T-helper 9 cell (primary cell): ENCODE measurements at places on chromosomes 6 and 20.

GRCh38 chr6:85118233-85118632 is 331.6 kb upstream of the NT5E start:
- no peak for DNase-seq

- DNase-seq = no peak
Observed at GRCh38 chr20:44702776-44703175, 12.4 kb upstream of the CCN5 start.

DNA sequence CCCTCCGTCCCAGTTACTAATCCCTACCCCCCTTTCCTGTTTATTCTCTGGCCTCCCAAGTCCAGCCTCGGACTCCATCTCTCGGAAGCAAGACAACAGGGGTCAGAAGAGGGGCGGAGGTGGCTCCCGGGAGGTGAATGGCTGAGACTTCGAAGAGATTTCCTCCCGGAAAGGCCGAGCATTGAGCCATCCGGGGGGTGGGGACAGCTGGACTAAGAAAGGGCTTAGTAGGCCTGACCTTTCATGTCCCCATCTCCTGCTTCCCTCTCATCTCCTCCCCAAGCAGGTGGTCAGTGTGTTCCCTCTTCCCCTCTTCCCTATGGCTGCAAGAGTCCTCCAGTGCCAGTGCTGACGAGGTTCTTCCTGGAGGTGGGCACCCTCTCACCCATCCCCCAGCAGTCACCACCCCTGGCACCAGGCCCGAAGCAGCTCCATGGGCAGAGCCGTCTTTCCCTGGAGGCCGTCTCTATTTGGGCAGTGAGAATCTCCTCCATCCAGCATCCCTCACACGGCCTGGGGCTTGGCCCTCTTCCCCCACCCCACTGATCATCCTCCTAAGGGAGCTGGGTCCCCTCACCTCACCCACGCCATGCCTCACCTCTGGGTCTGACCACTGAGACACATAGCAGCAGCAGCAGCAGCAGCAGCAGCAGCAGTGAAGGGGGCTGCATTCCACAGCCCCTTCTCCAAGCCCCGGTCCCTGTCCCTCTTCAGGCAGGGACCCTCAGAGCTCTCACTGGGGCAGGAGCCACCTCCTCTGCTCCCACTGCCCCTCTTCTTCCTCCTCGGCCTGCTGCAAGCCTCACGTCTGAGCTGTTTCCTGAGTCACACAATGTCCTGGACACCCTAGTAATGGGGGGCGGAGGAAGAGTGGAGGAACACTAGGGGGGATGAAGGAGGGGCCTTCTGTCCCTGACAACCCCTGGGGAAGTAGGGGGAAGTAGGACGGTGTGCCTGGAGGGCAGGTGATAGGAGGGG is at the start of gene NOTCH4:
Gene NOTCH4 (minus strand): TSS at position 810 of the 978 bp plus-strand sequence. CDS start 139 bp downstream, at position 671.
- DNase-seq = no peak

- DNase-seq = no peak
Observed at GRCh38 chr20:50194831-50195523, 4.3 kb downstream of the CEBPB start.

DNA sequence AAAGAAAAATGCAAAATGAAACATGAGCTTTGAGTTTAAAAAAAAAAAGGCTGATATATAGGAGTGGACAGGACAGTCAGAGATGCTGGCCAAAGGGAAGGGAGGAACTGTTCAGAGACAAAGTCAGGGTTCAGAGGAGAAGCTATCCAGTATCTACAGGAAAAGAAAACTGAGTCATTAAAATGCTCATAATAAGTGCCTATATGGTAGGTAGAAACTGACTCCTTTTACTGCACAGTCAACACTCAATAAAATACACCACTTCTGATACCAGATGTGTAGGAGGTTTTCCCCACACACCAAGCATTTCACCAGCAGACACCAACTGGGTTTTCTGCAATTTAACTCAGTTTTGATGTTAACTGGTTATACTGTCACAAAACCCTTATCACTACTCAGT is 32.9 kb downstream of the FRK start:
- no peak for DNase-seq

DNA sequence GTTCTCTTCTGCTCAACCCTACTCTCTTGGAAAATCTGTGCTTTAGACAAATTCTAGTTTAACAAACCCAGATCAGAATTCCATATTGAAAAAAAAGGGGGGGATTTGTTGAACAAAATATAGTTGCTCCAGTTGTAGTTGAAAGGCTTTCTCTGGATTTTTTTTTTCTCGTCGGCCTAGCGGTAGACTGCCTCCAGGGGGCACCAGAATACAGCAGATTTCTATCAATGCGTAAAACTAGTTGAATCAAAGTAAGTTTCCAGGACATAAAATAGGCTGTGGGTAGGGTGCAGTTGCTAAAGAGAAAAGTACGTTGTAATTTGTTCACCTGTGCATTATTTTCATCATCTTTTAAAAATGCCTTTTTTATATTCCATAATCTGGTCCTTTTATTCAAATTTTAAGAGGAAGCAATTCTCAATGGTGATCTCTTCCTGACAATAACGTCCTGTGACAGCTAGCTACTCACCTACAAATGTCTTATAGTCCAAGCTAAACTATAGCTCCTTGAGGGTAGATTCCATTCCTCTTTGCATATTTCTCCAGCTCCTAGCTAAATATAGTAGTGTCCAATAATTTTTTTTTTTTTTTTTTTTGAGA is 105.4 kb downstream of the PERP start:
- DNase-seq = peak; percentile 48

GRCh38 chr20:41047279-41047974 is 18.8 kb downstream of the TOP1 start:
- DNase-seq = no peak

GRCh38 chr6:149450679-149451375 is 34.0 kb downstream of the ZC3H12D start:
- no peak for DNase-seq

GRCh38 chr6:7264686-7265384 is 48.2 kb downstream of the SSR1 start:
- DNase-seq = no peak

GRCh38 chr20:59825944-59826759 is 107.3 kb downstream of the SYCP2 start:
- DNase-seq = no peak

- DNase-seq = no peak
Observed at GRCh38 chr6:136483906-136484305, 66.3 kb downstream of the MAP7 start.

DNA sequence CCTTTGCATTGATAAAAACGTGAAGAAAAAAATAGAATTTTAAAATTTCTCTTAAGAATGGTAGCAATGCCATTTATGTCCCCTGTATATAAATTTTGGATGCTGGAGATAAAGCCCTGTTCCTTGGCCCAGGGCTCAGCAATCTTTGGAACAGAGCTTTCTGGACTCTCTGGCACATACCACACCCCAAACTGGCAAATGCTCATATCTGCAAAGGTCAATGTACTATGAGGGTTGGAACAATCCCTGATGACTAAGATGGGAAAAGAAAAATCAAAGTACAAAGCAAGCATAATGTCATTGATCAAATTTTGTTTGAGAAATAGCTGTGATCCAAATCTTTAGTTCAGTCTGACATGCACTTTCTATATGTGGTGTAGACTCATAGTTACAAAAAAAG is 158.1 kb upstream of the HCRTR2 start:
- no peak for DNase-seq

GRCh38 chr20:25246182-25246999 is 1.5 kb upstream of the PYGB start:
- no peak for DNase-seq

DNA sequence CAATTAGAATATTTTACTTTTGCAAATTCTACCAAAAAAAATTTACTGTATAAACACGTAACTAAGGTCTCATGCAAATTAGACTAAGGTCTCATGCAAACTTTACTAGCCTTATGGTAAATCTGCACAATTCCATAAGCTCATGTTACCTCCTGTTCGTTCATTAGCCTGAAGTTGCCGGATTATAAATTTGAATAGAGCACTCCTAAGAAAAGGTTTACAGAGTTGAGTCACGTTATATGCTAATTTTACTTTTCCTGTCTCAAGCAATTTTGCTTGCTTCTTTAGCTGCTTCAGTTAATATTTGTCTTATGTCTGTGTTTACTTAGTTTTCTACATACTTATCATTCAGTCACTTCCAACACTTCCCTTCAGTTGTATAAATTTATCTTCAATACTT is 1434.0 kb upstream of the EYS start:
- no peak for DNase-seq

DNA sequence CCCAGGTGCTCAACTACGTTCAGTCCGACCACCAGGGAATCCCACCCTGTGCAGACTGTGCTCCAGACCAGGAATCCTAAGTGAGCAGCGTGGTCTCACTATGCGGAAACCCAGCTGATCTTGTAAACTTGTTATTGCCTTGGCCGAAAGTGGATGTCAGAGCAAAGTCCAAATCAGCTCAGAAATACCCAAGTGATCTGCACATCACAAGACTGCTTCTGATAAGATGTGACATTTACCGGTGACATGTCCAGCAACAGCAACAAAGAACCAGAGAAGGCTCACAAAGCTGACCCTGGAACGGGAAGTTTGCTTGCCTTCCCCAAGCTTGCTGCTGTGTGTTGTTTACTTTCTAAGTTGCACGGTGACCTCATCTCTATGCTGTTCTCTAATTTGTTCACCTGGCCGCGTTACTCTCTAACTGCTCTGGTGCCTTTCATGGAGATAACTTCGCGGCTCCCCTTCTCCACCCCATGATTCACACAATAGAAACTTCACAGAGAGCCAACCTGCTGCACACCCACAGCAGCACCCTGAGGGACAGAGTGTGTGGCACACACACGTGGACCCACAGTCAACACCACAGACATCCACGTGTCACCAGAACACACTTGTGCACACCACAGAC is 1.7 kb downstream of the BNIP5 start:
- no peak for DNase-seq

DNA sequence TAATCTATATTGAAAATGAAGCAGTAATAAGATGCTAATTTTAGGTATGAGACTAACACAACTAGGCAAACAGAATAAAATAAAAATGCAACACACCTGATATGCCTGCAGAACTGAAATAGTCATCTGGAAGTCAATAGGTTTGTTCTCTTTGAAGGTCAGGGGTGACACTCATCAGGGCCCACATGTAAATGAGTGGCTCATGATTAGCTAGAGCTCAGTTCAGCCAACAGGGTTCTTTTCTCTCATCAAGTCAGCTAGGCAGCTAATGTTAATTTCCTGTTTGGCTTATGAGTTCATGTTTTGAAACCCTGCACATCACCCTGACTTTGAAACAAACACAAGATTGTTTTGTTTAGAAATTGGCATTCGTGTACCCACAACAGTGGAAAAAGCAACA is 23.8 kb downstream of the SMLR1 start:
- no peak for DNase-seq

- no peak for DNase-seq
Observed at GRCh38 chr20:2729251-2729713, 36.7 kb downstream of the EBF4 start.

- no peak for DNase-seq
Observed at GRCh38 chr20:11880680-11881079, 37.0 kb upstream of the BTBD3 start.

- DNase-seq = no peak
Observed at GRCh38 chr6:101146389-101146788, 247.1 kb upstream of the GRIK2 start.

- no peak for DNase-seq
Observed at GRCh38 chr20:3282271-3283221, 43.6 kb upstream of the SLC4A11 start.

- no peak for DNase-seq
Observed at GRCh38 chr6:46787871-46788540, 5.2 kb upstream of the MEP1A start.

GRCh38 chr6:138864343-138864890 is 68.5 kb downstream of the ECT2L start:
- no peak for DNase-seq

DNA sequence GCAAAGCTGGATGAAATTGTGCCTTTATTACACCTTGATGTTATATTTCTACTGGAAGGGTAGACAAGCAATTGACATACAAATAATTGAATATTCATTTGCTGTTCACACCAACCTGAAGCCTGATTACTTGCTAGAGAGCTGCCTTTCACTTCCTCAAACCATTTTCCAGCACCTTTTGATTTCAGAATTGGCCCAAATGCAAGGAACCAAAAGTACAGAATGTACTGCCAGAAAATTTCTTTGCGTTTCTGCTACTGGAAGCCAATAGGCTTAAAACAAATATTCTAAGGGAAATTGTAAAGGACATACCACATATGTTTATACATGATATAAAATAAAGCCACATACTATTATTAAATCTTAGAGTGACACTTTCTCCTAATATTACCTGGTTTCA is 94.5 kb downstream of the RFPL4B start:
- no peak for DNase-seq

DNA sequence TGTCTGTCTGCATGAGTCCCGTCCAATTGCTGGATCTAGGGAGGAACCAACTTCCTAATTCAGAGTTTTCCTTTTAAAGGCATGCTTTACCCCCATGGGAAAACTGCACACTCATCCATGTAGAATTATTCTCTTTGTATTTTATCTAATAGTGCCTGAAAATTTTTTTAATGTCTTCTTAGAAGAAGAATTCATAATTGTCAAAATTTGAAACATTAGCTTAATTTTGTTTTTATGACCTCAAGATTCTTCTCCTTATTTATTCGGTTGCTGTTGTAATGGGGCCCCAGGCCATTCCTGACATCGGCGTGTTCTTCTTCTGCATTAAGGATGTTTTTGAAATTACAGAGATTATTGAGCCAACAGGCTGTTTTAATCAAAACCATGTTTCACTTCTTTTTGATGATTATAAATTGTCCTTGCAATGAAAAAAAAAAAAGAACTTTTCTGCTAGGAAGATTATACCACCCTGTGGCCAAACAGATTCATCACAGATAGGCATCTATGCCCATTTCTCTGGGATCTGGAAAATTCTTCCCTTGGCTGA is 100.3 kb downstream of the ZNF217 start:
- no peak for DNase-seq

DNA sequence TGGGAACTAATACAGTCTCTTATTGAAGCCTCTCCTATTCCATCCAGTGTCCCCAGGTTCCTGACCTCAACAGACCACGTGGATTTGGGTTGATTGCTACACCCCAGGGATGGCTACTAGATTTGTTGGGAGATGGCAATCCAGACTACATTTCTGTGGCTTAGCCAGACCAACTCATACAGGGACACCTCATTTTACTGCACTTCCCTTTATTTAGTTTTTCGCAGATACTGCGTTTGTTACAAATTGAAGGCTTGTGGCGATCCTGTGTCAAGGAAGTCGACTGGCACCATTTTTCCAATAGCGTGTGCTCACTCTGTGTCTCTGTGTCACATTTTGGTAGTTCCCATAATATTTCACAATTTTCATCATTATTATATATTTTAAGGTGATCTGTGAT is 10.3 kb upstream of the MTRF1L start:
- no peak for DNase-seq

- no peak for DNase-seq
Observed at GRCh38 chr20:54219751-54220426, 12.0 kb downstream of the PFDN4 start.

DNA sequence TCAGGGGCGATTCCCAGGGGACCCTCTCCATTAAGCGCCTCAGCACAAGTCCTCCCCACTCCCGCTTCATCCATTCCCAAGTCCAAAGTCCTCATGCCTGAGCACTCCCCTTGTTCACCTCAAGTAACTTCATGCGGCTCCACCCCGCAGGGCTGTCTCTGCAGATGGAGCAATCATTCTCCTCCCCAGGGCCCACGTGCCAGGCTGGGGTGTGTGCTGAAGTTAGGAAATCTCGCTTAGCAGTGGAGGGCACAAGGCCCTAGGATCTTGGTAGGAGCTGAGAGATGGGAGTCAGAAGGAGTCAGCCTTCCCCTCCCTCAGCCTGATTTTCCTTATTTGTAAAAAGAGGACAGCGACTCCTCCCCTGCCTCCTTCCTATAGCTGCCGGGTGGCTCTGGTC is 3.5 kb downstream of the TGM3 start:
- no peak for DNase-seq

GRCh38 chr20:57529160-57529585 is 4.2 kb upstream of the CTCFL start:
- DNase-seq = no peak
